ENCODE measurements at places on chromosomes 7 and 10.

DNA sequence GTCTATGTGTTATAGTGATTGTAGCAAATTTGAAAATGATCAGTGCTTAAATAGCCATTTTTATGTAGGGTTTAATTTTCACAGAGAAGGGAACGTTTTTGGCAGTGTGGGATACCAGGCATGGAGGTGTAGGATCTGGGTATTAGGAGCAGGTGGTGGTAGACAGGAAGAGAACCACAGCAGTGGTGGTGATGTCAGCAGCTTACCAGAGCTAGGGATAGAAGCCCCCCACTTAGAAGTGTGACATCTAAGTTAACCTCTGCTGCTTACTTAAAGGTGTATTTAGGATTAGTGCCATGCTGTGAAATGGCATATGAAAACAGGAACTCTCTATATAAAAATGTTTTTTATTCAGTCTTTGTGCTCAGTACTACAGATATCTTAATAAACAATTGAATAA lies 73.8 kb downstream of the CREM start:
- DNase-seq = no peak

GRCh38 chr10:110418218-110418617 lies 79.5 kb upstream of the DUSP5 start:
- DNase-seq = no peak

DNA sequence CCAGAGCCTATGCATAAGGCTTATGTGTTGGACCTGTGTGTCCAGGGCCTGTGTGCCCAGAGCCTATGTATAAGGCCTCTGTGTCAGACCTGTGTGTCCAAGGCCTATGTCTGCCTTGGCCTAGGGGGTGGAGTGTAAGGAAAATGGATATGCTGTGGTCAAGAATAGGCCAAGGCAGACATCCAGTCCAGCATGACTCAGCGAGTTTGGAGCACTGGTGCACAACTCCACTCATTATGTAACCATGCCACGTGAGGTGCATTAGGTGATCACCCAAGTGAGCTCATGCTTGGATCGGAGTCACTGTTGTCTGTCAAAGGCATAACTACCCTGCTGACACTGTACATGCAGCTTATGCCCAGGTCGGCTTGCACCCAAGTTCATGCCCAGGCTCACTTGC lies 238.9 kb downstream of the CACNA2D1 start:
- no peak for DNase-seq

GRCh38 chr10:101323495-101323894 lies 30.5 kb upstream of the BTRC start:
- DNase-seq = no peak

GRCh38 chr7:155669717-155670505 lies 25.4 kb downstream of the RBM33 start:
- no peak for DNase-seq

- DNase-seq = no peak
Observed at GRCh38 chr10:79203833-79204232, 135.1 kb downstream of the ZMIZ1 start.

DNA sequence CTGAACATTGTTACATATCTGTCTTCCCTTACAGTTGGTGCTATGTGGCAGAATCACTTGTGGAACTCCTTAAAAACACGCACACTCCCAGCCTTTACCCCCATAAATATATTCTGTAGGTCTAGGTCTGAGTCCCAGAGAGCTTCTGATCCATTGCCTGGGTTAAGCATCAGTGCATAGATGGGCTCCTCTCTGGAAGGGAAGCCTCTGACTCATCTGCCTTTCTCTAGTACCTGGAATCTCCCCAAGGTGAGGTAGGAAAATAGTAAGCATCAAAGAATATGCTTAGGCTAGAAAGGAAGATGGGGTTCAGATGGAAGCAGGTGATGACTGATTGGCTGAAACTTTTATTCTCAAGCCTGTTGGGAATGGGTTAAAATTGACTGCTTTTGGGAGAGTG lies 26.1 kb downstream of the PROSER2 start:
- DNase-seq = no peak

- no peak for DNase-seq
Observed at GRCh38 chr10:127496035-127496434, 53.1 kb upstream of the NPS start.

- no peak for DNase-seq
Observed at GRCh38 chr10:31508234-31508633, 189.2 kb downstream of the ZEB1 start.

- DNase-seq = no peak
Observed at GRCh38 chr7:42453931-42454361, 216.9 kb upstream of the GLI3 start.

DNA sequence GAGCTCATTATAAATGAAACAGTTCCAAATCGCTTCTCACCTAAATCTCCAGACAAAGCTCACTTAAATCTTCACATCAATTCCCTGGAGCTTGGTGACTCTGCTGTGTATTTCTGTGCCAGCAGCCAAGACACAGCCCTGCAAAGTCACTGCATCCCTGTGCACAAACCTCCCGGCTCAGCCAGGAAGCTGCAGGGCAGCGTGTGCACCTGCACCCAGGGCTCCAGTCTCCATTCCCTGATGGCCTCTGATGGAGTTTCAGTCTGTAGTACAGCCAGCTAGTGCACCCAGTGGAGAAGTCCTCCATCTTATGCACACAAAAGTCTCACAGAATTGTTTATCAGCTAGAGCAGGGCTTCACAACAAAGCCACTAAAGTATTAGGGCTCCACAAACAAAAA lies 51.1 kb upstream of the PRSS58 start:
- no peak for DNase-seq

GRCh38 chr7:112744818-112745217 lies 45.4 kb downstream of the TMEM168 start:
- DNase-seq = no peak

DNA sequence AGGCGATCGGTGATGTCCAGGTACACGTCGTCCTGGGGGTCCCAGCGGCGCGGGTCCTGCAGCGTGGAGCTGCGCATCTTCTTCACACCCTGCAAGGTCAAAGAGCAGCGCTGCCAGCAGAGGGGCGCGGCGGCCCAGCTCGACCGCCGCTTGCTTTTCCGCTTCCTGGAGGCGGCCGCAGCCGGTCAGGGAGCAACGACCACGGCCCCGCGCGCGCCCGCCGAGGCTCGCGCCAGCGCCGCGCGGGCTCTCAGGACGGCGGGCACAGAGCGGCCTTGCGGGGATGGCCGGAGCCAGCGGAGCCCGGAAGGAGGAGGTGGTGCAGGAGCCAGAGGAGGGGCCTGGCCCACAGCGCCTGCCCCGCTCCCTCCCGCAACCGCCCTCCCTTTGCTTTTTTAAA lies 76.4 kb upstream of the CDC14C start:
- no peak for DNase-seq

- no peak for DNase-seq
Observed at GRCh38 chr10:95755511-95756004, 405 bp upstream of the ENTPD1 start.

DNA sequence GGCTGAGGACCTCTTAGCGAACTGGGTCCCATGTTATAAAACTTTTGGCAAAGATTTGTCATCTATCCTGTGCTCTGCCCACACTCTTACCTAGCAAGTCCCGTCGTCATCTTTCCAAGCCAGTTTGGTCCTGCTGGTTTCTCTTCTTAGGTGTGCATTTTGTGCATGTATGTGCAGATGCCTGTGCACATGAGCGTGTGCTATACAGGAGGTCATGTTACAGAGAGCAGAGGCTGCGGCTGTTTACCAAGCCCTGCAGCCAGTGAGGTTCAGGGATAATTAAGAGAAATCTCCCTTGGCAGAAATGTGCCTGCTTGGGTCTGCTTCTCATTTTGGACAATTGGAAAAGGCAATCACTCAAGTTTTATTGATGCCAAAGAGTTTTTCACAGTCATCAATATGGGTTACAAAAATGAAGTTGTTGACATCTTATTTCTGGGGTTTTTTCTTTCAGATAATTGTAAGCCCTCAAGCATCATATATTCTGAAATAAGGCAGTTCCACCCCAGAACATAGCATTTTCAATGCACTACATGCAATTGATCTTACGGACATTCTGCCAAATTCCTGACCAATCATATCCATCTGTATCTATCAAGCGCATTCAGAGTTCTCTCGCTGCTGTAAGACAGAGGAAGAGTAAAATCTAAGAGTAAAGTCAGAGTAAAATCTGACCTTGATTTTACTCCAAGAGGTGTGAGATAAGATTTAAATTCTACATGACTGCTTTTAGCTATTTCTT lies 361.4 kb upstream of the ZNF32 start:
- no peak for DNase-seq

GRCh38 chr10:29994811-29995210 lies 64.6 kb downstream of the JCAD start:
- no peak for DNase-seq

DNA sequence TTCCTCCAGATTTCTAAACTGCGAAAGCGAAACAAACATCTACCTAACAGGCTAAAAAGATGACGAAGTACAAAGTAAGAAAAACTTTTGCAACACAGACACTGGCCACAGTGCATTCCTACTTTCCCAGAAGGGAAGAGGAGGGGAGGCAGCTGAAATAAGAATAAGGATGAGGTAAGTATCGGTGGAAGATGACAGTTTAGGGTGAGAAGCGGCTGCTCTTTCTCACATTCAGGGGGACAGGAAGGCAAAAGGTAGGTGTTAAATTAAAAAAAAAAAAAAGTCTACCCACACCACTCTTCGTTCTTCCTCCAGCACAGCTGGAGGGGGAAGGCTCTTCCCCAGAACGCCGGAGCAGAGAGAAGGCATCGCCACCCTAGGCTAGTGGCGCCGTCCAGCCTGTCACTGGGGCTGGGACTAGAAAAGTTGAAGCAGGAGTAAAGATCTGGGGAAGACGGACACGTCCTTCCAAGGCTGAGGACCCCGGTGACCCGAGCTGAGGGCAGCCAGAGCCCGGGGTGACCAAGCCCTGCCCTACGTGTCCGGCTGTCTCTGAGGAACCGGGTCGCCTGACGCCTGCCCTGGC lies 846 bp downstream of the DNAJC1 start:
- DNase-seq = peak; percentile 13

DNA sequence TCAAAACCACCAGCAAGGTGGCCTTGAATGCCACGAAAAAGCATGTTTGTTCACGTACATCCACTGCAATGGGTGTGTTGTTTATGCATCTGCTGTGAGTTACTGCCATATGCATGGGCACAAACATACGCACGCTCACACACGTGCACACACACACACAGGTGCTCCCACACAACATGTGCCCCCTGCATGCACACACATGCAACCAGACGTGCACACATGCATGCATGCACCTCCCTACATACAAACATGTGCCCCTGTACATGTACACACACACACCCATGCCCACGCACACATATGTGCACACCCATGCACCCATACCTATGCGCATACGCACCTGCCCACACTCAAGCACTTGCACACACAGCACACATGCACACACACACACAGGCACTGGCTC lies 10.1 kb upstream of the DMBT1 start:
- DNase-seq = no peak

DNA sequence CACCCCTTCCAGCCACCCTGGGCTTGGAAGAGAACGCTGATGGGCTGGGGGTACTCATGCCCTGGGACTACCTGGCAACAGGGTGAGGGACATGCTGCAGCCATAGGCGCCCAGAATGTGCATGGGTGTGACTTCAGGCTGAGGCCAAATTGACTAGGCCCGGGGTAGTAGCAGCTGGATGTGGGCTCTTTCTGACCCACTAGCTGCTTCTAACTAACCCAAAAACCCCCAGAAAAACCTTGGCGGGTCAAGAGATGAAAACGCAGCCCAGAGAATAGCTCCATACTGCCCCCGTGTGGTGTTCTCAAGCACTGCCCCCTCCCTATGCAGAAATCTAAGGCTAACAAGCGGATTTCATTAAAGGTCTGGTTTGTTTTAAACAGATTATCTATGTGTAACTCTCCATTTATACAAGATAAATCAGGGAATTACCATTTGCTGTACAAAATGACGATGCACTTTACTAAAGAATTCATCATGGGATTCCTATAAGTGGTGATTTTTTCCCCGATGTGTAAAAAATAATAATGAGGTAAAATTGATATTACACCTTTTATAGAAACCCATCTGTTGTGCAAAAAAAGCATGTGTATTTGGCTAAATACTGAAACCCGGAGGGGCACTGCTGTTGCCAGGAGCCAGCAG lies 4.2 kb downstream of the SMARCD3 start:
- peak; percentile 56 for DNase-seq

GRCh38 chr7:131527456-131527855 lies 29.0 kb downstream of the PODXL start:
- no peak for DNase-seq

DNA sequence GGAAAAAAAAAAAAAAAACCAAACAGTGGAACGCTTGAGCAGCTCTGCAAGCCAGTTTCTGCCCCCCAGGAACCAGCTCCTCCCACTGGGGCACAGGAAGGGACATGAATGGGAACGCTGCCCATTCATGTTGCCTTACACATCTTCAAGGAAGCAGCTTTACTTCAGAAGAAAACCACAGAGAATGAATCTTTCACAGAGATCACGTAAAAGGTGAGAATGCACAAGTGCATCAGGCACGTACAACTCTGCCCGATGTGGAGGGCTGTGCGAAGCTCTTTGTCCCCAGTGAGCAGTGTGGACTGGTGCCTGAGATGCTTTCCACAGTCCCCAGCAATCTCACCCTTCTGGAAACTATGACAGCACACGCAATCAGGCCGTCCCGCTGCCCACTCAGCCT lies 106.2 kb downstream of the DLG5 start:
- DNase-seq = no peak

- no peak for DNase-seq
Observed at GRCh38 chr7:15906436-15906835, 220.0 kb upstream of the MEOX2 start.

DNA sequence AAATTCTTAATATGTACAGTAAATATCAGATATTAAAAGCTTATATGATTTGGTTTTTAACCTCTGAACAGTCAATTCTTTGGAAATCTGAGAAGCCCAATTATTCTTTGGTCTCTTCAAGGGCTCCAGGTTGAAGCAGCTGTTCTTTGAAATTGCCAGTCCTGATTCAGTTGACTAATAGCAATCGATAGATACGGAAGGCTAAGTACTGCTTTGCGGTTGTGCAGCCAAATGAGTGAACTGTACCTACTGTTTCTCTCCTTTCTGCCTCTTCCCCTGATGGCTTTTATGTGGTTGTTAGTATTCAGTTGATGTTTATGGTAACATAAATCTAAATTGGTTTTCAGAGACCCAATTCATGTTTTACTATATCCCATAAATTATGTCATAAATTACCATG lies 103.1 kb upstream of the RPA3 start:
- no peak for DNase-seq

GRCh38 chr7:5477723-5478531 lies 54.3 kb upstream of the TNRC18 start:
- DNase-seq = no peak

DNA sequence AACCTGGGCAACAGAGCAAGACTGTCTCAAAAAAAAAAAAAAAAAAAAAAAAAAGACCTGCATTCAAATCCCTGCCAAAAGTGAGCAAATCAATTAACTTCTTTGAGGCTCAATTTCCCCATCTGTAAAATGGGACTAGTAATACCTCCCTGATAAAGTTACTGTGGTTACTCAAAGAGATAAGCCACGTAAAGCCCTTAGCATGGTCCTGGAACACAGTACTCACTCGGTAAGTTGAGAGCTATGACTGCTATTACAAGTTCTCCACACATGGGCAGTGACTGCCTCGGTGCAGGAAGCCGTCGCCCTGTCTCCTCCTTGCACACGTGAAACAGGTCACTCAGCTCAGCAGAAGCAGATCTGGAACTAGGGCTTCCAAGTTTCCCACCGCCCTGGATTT lies 37.9 kb downstream of the DDIT4 start:
- DNase-seq = no peak

Measured in activated CD4-positive, alpha-beta T cell treated with anti-CD3 and anti-CD28 coated beads for 24 hours (primary cell).